ENCODE measurements at places on chromosomes 1 and 21.

- no peak for DNase-seq
These were observed 2.9 kb downstream of the JAK1 start for GRCh38 chr1:64963466-64963865.

- DNase-seq, result no peak
These were observed 117.2 kb downstream of the SLC25A24 start for GRCh38 chr1:108082738-108083562.

DNA sequence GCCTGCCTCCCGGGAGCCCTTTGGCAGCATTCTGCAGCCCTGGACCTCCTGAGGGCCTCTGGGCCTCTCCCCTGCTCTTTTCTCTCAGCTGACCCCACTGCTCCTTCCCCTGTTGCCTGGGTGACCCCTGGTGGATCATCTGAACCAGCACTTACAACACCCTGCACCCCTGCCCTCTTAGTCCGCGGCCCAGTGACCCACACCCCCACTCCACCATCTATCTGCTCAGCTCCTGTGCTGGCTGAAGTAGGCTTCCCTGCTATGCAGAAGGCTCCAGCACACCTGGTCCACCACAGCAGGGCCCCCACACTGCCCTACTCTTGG lies 74.0 kb downstream of the DMRTA2 start:
- no peak for DNase-seq

DNA sequence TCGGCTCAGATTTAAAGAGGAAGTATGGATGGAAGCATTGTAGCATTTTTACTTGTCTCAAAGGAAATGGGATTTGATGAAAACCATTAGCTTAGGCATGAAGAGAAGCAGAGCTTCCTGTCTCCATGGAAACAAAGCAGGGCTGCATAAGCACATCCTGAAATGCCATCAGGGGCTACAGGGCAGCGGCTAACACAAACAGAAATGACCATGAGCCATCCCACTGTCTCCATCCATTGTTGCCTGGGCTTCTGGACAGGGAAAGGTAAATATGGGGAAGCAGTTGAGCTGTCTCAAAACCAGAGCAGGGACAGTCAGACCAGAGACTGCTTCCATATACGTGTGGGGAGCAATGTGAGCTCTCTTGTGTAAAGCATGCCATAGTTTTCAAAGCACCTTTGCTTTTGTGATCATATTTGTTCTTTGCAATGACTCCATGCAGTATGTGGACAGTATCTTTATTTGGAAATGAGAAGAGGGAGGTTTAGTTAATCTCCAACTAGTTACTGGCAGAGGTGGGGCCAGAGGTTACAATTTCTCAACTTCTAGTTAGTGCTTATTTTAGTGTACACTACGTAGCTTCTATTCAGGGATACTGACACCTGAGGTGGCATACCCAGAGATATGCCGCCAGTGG lies 176.1 kb downstream of the CACNA1E start:
- no peak for DNase-seq

DNA sequence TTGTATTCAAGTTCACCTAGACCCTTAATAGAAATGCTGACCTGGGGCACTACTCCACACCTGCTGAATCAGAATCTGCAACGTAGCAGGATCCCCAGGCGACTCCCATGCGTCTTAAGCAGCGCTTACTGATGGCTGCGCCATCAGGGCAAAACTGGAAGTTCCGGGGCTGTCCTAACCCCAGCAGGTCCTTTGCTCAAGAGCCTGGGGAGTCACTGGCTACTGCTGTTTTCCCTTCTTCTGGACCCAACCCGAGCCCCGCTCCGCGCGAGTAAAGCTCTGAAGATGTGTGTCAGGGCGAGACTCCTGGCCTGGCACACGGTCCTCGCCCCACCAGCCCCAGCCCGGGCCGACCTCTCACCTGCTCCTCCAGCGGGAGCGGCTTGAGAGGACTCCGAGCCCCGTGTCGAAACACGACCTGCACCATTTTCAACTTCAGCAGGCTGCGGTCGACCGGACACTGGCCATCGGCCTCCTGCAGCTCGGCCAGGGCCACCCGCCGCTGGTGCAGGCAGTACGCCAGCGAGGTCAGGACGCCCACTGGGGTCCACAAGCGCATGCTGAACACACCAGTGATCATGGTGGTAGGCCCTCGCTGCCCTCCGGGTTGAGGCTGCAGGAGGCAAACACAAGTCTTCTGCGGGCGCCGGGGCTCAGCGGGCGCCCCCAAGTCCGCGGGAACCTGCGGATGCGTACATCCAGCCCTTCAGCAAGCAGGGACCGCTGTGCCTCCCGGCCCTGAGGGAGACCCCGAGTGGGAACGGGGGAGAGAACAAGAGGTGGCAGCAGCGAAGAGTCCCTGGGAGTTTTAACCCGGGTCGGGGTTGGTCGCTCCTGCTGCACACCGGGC lies 630 bp downstream of the ACP6 start:
- DNase-seq, result peak; percentile 18

GRCh38 chr1:108590957-108591356 lies 31.1 kb downstream of the EEIG2 start:
- no peak for DNase-seq

Measured in activated gamma-delta T cell treated with Interleukin-2 at 50 U/mL for 16 hours (primary cell).